ENCODE measurements at places on chromosomes 3 and 15.
A peak's percentile ranks its signal among the peaks of the same experiment; 100 is the strongest.

DNA sequence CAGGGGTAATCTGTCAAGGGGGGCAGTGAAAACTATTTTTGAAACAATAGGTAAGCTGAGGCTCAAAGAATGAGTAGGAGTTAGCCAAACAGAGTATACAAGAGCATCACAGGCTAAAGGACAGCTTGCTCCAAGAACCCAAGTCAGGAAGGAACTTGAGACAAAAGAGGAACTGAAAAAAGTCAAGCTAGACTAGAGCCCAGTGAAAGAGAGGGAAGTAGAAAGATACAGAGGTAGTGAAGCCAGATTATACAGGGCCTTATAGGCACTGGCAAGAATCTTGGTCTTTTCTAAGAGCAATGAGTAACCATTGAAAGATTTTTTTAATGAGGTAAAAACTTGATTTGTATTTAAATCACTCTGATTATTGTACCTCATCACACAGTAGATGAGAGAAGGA, 69.9 kb downstream of the FILIP1L start:
- DNase-seq = no peak

GRCh38 chr3:7754653-7755441, 746.8 kb upstream of the LMCD1 start:
- no peak for DNase-seq

GRCh38 chr3:177361081-177361938, 164.0 kb upstream of the TBL1XR1 start:
- peak; percentile 33 for DNase-seq

DNA sequence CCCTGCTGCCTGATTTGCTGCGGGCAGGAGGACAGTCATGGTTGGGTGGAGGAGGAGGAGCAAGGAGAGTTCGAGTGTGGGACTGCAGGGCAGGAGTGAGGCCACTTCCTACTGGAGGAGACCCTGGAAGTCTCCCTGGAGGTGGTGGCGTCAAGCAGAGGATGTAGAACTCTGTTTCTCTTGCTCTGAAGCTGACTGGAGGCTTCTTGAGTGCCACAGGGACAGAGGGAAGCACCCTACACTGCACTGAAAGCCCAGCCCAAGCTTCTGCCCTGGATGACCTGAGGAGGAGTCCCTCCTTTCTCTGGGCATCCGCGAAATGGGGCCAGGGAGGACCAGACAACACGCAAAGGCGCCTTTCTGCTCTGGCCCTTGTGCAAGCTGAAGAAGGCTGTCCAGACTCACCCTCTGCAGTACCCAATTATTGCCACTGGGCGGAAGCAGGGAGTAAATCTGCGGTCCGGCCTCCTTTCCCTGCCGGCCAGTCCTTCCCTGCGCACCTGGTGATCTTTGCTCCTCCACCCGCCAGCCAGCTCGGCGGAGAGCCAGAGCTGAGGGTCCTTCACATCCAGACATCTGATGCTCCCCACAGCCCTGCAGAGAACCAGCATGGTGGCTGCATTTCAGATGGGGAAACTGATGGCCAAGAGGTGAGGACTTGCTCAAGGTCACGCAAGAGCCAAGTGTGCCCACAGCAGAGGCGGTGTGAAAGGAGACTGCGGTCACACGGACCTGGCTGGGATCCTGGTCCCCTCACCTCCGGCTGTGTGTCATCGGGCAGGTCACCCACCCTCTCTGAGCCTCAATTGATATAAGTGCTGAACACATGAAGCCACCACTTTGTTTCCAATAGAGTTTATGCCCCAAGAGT, 207.1 kb downstream of the TBC1D2B start:
- DNase-seq = no peak

DNA sequence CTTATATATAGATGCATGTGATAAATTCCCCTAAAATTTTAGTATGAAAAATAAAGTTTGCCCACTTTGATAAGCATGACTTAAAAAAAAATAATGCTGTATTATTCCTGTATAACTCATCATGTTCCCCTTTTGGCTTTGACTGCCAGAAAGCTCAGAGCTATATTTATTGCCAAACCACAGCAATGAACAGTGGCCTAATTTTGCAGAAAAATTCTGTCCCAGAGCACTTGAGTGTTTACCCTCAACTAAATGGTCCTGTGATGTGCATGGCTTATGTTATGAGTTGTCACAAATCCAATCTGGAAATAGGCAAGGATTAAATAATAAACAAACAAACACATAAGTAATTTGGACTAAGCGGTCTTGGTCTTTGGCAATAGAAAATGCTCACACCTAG, 276.7 kb downstream of the SLC9A9 start:
- no peak for DNase-seq

GRCh38 chr15:74322558-74323180, 44.8 kb downstream of the CYP11A1 start:
- DNase-seq = no peak

DNA sequence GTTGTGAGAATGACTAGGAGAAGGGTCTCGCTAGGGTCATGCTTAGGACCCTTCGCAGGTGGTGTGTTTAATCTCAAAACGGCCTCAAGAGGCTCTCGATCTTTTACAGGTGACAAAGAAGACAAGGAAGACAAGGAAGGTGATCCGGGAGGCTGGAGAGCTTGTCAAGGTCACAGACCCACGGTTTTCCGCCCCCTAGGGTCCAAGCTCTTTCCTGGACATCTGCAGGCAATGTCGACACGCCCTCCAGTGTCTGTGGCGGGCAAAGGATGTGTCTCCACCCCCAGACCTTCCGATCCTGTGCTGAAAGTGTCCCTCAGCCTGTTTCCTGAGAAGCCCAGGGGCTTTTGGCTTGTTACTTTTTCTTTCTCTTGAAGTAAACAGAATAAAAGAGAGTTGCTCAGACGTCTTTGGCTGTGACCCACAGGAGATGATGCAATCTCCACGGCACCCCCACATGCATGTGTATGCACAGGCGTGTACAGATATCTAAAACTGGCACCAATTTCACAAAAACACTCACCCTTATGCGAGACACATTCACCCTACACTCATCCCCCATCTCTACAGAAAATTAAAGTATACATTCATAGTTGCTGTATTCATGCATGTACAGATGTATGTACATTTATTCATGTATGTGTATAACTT, 108.8 kb downstream of the KLF13 start:
- DNase-seq = peak; percentile 39

- no peak for DNase-seq
These were observed 27.5 kb upstream of the CORO2B start for GRCh38 chr15:68551296-68551635.

GRCh38 chr3:112013784-112014143, 15.0 kb downstream of the TAGLN3 start:
- no peak for DNase-seq

DNA sequence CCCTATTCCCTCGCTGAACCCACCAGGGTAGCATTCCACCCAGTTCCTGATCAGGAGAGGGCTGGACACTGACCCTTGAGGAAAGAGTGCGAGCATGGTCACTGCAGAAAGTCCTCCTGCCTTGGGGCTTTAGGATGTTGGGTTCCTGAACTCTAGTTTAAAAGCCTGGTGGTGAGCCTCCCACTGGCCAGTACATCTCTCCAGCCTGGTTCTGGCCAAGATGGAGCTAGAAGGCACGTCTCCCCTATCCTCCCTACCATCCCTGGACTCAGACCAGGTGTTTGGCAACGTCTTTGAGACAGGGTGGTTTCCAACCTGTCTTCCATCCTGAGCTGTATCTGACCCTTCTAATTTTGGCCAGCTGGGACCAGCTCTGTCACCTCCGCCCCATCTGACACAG, 31.4 kb downstream of the NBEAL2 start:
- DNase-seq = no peak

- no peak for DNase-seq
These were observed 45.4 kb upstream of the TIPARP start for GRCh38 chr3:156628836-156629618.

DNA sequence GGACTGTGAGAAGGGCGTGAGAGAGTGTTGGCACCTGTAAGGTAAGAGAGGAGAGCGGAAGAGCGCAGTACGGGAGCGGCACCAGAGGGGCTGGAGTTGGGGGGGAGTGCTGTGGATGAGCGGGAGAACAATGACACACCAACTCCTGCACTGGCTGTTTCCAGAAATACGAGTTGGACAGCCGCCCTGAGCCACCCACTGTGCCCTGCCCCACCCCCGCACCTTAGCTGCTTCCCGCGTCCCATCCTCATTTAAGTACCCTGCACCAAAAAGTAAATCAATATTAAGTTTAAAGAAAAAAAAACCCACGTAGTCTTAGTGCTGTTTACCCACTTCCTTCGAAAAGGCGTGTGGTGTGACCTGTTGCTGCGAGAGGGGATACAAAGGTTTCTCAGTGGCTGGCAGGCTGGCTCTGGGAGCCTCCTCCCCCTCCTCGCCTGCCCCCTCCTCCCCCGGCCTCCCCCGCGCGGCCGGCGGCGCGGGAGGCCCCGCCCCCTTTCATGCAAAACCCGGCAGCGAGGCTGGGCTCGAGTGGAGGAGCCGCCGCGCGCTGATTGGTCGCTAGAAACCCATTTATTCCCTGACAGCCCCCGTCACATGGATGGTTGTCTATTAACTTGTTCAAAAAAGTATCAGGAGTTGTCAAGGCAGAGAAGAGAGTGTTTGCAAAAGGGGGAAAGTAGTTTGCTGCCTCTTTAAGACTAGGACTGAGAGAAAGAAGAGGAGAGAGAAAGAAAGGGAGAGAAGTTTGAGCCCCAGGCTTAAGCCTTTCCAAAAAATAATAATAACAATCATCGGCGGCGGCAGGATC, at the start of gene SOX2:
SOX2 (plus strand) TSS at position 601 of the 811 bp plus-strand sequence. CDS start 436 bp downstream, outside the sequence.
- peak; percentile 39 for DNase-seq

GRCh38 chr3:189393598-189393997, 221.8 kb downstream of the TPRG1 start:
- DNase-seq = no peak

GRCh38 chr3:172084871-172085556, 45.6 kb downstream of the FNDC3B start:
- no peak for DNase-seq

DNA sequence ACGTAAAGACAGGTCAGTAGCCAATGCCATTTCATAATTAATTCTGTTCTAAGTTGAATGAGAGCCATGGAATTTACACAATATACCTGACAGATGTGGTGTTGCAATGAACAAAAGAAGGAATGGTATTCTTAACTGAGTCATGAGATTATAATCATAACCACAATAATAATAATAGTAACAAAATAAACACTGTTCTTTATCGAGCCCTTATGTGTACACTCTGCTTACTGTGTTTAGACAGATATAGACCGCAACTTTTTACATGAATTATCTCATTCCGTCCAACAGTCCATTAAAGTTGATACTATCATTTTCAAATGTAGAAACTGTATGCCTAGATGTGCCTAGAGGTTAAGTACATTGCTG, 28.2 kb upstream of the SCAANT1 start:
- DNase-seq = no peak

- no peak for DNase-seq
These were observed 235.3 kb upstream of the SETMAR start for GRCh38 chr3:4067893-4068292.

DNA sequence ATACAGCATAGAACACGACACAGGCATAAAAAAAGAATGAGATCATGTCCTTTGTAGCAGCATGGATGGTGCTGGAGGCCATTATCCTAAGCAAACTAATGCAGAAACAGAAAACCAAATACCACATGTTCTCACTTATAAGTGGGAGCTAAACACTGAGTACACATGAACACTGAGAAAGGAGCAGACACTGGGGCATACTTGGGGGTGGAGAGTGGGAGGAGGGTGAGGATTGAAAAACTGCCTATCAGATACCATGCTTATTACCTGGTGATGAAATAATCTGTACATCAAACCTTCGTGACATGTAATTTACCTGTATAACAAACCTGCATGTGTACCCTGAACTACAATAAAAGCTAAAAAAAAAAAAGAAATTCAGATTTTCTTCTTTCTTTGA, 100.4 kb downstream of the PPM1L start:
- DNase-seq = no peak

DNA sequence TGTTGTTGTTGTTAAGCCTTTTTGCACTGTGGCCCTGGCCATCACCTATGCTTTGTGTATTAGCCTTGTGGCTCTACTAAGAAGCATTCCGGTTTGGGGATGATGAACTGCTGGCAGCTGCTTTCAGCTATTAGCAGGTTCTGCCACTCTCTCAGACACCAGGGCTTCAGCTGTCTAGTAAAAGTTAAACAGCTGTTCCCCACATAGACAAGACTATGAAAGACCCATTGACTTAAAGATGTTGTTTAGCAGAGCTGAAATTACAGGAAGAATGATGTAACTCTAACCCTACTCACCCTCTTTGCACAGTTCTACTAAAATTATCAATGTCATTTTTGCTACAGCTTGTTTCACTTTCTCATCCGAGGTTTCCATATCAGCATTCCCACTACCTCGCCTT, 131.2 kb upstream of the CGNL1 start:
- peak; percentile 81 for DNase-seq

DNA sequence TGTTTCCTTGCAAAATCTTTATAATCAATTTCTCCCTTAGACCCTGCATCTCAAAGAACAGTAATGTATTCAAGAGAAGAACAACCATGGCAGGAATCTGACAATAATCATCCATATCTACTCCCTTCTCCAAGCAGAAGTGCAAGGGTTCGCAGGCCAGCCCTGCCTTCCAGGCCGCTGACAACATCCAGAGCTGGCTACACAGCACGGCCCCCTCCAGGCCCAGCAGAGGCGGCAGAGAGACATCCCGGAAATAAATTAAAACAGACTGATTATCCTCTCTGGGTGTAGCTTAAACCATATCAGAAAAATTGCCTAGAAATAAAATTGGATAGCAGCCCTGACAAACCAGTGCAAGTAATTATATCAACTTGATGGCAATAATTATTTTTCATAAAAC, 223.3 kb downstream of the FAM43A start:
- DNase-seq = no peak

DNA sequence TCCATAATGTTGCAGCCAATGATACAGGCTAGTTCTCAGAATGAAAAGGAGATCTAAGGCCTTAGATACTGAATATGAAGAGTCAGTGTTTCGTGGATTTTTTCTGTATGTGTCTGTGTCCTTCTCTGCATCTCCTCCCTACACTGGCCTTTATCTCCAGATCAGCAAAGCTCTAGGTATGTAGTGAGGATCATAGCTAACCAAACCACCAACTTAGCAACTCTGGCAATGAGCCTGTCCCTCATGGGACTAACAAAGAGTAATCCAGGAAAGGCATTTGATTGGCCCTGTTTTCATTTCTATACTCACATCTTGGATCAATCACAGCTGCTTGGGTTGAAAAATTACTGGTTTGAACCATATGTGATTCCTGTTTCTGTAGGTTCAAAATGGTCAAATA, 18.6 kb upstream of the CNTN3 start:
- no peak for DNase-seq

- DNase-seq = no peak
These were observed 23.5 kb downstream of the TSEN2 start for GRCh38 chr3:12507591-12508281.

GRCh38 chr15:62071711-62072308, 5.0 kb downstream of the C2CD4A start:
- no peak for DNase-seq

DNA sequence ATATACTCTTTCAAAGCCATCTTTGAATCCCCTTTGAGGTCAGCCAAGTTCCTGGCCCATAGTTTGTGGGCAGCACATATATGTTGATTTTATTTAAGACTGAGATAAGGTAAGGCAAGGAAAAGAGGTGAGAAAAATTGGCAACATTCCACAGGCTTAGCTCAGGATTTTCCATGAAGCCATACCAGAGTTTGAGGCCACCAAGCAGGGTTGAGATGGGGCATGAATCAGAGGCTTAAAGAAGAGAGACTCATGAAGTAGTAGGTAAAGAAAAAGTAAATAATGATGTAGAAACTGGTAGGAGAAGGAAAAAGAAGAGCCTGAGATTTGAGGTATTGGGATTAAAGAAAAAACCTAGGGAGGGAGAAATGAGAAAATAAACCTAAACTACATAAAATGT, 89.2 kb downstream of the MYO5A start:
- DNase-seq = no peak

Measured in NCI-H524 treated with DMSO at 0.1 percent for 48 hours (cell line).